Stimulated activated CD4-positive, alpha-beta T cell treated with anti-CD3 and anti-CD28 coated beads, Interleukin-2, amount 100 ng/mL, for 24 hours (primary cell): ENCODE measurements at places on chromosomes 7 and 10.
A peak's percentile ranks its signal among the peaks of the same experiment; 100 is the strongest.

DNA sequence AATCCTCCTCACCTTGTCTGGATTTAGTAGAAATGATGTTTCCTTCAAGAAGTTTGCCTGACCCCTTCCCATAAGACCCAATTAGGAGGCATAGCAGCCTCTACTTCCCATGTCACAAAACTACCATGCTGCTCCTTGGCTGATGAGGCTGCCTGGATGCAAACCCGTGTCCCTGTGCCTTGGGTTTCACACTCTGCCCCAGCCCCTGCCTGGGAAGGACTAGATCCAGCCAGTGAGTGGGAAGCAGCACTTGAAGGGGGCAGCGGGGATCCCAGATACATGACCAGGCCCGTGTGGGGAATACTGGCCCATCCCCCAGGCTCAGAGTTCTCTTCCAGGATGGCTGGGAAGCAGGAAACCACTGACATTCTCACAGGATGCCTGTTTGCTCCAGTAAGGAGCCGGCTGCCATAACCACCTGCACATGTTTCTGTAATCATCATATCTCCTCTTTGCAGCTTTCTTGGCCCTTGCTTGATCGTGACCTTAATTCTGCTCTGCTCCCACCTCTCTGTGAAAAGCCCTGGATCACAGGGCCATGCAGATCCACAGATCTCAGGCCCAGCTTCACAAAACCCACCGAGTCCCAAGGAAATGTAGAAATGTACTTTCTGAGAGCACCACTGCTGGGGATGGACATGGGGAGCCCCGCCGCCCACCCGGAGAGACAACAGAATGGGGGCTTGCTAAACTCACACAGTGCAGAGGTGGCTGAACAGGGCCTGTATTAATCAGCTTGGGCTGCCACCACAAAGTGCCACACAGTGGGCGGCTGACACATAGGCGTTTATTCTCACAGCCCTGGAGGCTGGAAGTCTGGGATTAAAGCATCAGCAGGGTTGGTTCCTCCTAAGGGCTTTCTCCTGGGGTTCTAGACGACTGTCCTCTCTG, 287.8 kb upstream of the IGFBP3 start:
- no peak for DNase-seq

DNA sequence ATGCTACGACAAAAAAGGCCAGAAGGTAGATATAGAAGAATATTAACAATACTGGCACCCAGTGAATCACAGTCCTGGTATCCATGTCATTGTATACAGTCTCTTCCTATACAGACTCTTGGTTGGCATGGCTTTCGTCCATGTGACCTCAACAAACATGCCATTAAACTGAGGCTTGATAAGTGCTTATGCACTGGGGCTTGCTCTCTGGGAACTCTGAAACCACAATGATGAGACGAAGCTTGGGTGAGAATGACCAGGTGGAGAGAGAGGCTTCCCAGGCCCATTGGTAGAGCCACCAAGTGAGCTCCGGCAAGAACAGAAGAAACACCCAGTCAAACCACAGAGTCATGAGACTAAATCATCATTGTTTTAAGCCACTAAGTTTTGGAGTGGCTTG, 33.2 kb downstream of the PNPLA8 start:
- DNase-seq = no peak

- DNase-seq = no peak
These were observed 44.3 kb downstream of the MSRB2 start for GRCh38 chr10:23139677-23140076.

GRCh38 chr10:132588301-132589013, 50.9 kb downstream of the INPP5A start:
- peak; percentile 40 for DNase-seq

DNA sequence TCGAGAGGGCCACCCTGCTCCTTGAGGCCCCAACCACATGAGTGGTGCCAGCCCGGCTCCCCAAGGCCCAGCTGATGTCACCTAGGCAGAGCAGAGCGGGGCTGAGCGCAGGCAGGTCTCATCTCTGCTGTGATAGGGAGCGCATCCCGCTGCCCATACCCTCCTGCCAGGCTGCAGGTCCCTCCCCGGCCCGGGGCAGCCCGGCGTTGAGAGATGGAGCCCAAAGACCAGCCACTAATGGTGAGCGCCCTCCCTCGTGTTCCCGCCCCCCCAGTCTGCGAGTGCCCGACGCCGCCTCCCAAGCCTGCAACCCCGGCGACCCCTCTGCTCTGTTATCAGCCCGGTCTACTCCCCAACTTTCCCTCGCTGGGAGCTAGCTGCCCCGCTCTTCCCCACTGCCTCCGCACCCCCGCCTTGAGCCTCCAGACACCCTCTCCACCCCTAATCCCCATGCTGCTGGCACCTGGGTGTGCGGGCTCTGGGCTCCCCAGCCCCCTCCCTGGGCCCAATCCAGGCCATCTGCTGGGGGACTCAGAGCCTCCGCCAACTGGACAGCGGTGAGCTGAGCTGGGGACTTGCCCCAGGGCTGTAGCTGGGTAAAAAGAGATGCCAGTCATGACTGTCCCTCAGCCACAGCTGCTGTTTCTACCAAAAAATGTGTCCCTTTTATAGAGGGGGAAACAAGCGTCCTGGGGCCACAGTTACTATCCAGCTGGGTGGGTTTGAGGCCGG, 19.7 kb upstream of the CHST12 start:
- DNase-seq = no peak

GRCh38 chr7:143177374-143178119, 5.7 kb upstream of the TAS2R39 start:
- DNase-seq = no peak

GRCh38 chr10:75841266-75841665, 409.8 kb downstream of the LRMDA start:
- no peak for DNase-seq

DNA sequence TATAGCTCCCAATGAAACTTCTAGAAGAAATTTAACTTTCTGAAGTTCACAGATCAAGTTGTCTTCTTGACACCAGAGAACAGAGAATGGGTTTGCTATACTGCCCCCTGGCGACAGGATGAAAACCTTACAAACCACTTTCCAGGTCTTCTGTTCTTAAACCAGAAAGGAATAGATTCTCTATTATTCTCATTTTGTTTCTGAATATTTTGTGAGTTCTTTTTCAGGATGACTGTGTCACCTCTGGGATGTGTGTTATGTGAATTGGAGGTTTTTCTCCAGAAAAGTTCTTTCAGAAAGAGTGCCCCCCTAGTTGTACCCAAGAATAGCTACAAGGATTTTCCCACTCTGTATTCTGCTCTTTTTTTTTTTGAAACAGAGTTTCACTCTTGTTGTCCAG, 6.3 kb downstream of the IFT22 start:
- peak; percentile 64 for DNase-seq

GRCh38 chr7:142583446-142583845, 165.8 kb upstream of the PRSS1 start:
- DNase-seq = peak; percentile 42

DNA sequence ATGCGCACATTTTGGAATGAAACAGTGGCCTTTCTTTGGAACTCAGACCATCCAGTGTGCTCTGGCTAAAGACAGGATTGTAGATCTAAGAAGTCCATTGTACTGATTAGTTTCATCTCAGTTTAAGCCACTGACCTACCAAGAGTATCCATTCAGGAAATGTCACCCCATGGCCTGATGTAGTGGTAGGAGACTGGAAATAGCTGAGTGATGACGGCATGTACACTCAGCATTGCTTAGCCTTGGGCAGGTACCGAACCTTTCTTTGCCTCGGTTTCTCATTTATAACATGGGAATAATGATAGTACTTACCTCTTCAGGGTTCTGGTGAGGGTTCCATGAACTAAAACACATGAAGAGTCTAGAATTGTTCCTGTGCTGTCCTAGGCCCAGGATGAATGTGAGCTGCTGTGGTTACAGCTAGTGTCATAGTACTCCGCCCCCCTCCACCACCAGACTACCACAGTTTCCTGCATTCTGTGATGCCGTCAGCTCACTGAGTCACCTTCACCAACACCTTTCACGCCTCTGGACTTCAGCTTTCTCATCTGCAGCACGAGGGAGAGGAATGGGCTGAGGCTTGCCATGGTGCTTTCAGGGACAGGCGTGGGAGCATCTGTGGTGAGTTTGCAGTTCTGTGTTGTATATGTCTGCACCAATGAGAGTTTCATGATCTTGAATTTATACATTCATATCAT, 484.0 kb upstream of the GALNT17 start:
- peak; percentile 71 for DNase-seq

- no peak for DNase-seq
These were observed 9.0 kb upstream of the FKBP9 start for GRCh38 chr7:32948202-32948601.
